ENCODE measurements at places on chromosomes 13 and 19. TPM values are rescaled to one million over a fixed set of nuclear protein-coding genes. Genes with fewer than 3 reads are reported as not detected.

PLK5 gene
- total RNA-seq = not detected

TRMT1 gene
- 36.4 TPM for total RNA-seq

KLK12 gene
- total RNA-seq = not detected

ZNF547 gene
- 1.2 TPM for total RNA-seq

CEACAM5 gene
- total RNA-seq = not detected

SHISA7 gene
- total RNA-seq = not detected

KLK5 gene
- total RNA-seq = not detected

ACER1 gene
- not detected for total RNA-seq

PROZ gene
- not detected for total RNA-seq

GIPC3 gene
- total RNA-seq = 0.79 TPM

TNNT1 gene
- 2.9 TPM for total RNA-seq

SAFB2 gene
- total RNA-seq = 58.9 TPM

AMH gene
- total RNA-seq = 0.93 TPM

TMEM59L gene
- 0.14 TPM for total RNA-seq
